ENCODE measurements at places on chromosomes 3 and 15.
A peak's percentile ranks its signal among the peaks of the same experiment; 100 is the strongest.

DNA sequence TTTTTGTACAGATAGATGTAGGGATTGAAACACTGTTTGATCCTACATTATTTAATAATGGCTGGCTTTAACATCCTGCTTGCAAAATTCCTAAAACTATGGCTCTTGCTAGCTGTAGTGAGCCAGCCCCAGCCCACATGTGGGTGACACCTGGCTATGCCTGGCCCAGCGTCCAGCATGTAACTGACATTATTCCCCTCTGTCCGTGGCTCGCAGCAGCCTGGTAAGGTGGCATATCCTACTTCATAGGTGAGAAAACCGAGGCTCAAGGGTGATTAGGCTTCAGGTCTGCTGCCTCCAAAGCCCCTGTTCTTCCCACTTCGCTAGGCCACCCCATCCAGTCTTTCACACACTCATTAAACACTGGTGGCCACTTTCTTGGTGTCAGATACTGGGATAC is 1.6 kb downstream of the CALML4 start:
- DNase-seq, result no peak

DNA sequence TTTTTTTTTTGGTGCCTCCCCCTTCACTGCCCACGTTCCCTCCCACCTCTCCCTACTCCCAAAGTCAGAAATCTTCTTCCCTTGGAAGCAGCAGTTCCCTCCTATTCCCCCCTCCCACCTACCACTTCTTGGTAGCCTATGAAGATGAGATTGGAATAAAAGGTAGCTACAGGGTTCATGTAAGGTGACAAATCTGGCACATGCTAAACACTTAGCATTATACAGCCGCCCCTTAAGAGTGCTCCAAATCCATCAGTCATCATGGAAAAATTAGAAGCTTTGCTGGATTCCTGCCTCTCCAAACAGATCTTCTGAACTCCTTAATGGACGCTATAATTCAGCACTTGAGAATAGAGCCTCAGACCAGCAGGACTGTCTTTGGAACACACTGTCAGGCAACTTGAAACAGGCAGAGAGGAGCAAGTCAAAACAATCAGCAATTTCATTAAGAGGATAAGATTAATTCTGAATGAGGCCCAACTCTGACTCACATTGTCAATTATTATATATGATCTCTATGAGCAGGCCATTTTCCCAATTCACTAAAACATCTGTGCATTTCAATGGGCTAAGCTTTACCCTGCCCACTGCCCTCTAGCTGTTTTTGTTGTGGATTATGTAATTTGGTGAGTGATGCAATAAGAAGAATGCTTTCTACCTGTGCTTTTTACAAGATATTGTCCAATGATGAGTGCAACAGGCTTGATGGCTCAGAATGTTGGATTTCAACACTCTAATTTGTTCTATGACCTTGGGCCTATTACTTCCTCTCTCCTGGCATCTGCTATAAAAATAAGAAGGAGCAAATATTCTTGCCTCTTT is 34.6 kb upstream of the SPRED1 start:
- DNase-seq, result no peak

DNA sequence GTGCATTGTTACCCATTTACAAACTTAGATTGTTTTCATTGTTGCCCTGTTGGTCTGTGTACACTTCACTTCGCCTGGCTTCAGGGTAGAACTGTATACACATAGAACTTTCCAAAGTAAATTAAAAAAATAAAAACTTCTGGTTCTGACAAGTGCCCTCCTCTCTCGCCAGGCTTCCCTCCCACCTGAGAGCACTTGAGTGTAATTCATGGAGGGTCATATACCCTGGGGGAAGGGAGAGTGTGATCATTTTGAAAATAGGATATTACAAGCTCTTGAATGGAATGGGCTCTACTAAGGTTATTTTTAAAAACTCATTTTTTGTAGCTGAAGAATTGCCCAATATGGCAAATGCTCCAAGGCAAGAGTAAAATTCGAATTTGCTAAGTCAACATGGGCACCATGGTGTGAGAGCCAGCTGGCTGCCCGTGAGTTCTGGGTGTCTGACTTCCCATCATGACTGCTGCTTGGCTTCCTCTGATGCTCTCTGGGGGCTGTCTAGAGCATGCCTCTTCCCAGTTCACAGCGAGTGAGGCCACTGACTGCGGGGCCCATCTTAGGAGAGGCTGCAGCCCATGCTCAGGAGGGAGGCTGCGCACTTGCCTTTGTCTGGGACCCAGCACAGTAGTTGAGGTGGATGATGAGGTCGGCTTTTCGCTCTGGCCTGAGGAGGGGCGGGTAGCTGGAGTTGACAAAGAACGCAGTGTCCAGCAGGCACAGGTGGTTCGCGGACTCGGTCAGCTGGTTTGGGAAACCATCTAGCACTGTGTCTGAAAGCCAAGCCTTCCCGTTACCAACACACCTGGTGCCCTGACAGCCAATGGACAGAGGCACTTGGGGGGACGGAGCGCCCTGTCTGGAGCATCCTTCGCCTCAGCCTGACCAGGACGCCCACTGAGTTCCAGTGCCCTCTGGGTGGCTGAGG is 13.1 kb upstream of the EHD4 start:
- DNase-seq, result no peak

GRCh38 chr3:124558991-124559845 is 171.0 kb upstream of the UMPS start:
- DNase-seq, result no peak

- DNase-seq, result no peak
These were observed 28.1 kb upstream of the INSYN1 start for GRCh38 chr15:73781038-73781925.

DNA sequence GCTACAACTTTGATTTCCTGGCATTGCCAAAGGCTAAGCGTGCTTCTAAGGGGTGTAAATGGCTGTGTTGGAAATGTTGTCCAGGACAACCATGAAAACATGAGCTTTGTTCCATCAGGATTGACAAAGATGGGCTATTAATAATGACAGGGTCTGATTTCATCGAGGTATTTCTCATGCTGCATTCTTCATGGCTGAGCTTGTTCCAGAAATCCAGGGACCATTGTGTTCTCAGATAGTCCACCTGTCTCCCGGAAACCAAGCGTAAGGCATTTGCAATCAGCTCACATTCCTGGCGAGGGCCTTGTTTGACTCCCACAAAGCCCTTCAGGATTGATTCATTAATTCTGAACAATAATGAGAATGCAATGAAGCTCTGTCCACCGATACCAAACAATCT is 111.3 kb downstream of the CD47 start:
- no peak for DNase-seq

DNA sequence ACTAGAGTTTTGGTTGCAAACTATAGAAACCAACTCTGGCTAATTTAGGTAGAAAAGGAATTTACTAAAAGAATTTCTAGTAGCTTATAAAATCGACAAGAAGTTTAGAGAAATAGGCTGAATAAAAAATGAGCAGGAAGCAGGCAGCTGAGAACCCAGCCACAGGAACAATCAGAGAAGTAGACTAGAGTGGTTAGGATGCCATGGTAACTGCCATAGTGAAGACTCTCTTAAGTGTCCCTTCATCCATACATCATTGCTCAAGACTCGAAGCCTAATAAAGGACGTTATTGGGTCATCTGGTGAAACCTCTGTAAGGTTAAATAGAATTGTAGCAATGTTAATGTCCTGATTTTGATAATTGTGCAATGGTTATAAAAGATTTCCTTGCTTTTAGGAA is 13.8 kb downstream of the AVEN start:
- DNase-seq, result no peak

GRCh38 chr3:182258538-182259177 is 534.6 kb upstream of the ATP11B start:
- peak; percentile 9 for DNase-seq

DNA sequence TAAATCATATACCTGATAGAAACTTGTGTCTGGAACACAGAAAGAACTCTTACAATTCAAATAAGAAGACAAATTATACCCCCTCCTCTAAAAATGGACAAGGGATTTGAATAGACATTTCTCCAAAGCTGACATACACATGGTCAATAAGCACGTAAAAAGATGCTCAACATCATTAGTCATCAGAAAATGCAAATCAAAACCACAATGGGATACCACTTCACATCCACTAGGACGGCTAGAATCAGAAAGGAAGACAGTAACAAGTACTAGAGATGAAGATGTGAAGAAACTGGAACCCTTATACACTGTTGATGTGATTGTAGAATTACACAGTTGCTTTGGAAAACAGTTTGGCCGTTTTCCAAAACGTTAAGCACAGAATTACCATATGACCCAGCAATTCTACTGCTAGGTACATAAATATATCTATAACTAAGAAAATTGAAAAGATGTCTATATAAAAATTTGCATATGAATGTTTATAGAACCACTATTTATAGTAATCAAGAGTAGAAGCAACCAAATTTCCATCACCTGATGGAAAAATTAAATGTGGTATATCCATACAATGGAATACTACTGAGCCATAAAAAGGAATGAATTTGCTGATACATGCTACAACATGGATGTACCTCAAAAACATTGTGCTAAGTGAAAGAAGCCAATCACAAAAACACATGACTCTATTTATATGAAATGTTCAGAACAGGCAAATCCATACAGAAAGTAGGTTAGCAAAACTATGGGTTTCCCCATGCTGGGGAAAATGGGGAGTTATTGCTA is 60.8 kb downstream of the GREM1 start:
- DNase-seq, result no peak

DNA sequence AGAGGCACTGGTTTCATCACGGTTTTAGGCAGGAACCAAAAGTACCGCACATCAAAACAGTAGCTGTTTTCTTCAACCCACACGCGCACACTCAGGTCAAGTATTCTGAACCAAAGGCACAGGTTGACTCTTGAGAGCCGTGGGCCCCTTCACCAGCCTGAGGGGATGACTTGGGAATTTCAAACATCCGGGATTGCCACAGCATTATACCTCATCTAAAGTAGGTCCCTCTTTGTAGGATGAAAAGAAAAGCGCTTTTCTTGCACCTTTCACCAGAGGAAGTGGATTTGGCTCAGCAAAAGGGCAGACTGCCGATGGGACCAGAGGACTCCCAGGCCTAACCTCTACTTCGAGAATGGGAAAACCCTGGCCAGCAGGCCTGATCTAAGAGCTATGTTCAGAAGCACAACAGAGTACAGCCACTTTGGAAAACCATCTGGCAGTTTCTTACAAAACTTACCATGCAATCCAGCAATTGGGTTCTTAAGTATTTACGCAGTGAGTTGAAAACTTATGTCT is 88.2 kb upstream of the PROK2 start:
- no peak for DNase-seq

All from GF-D8 (cell line).